Activated CD8-positive, alpha-beta memory T cell treated with anti-CD3 and anti-CD28 coated beads, Interleukin-2, amount 10 ng/mL, durations not matched to agents 7 days and 5 days (primary cell): ENCODE measurements at places on chromosomes 7 and 10.

- no peak for DNase-seq
- no peaks in the 10 kb centered on the region for H3K36me3 ChIP-seq
- H3K27me3 ChIP-seq, result peaks cover 4% of the 10 kb centered on the region
Measured at GRCh38 chr10:662223-662605, 27.3 kb downstream of the DIP2C start.

GRCh38 chr7:132424821-132425724, 151.2 kb downstream of the PLXNA4 start:
- H3K27me3 ChIP-seq, result peaks cover 22% of the 10 kb centered on the region
- H3K36me3 ChIP-seq, result peaks cover 8% of the 10 kb centered on the region
- H3K4me3 ChIP-seq, result no peak overlapping the region
- H3K4me1 ChIP-seq, result peaks cover 19% of the 10 kb centered on the region
- no peak overlapping the region for H3K27ac ChIP-seq
- no peak for DNase-seq

GRCh38 chr10:23529625-23530024, 90.8 kb downstream of the OTUD1 start:
- peaks cover 3% of the 10 kb centered on the region for H3K27me3 ChIP-seq
- no peaks in the 10 kb centered on the region for H3K36me3 ChIP-seq
- no peak overlapping the region for H3K4me3 ChIP-seq

DNA sequence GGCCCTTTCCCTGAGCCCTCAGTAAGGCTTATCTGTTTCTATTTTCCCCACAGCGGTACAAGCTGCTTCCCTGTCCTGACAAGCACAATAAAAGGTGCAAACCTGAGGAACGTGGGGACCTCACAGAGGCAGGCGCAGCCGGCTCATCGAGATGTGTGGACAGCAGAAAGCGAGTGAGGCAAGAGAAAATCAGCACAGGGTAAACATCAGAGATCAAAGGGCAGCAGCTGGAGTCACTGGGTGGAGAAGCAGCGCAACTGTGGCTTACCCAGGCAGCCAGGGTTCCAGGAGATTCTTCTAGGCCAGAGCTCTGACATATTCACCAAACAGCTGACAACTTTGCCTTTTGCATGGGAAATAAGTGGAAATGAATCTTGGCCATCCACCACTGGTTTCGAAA, 212.6 kb downstream of the WDR11 start:
- no peak for DNase-seq
- no peak overlapping the region for H3K4me3 ChIP-seq
- peaks cover 2% of the 10 kb centered on the region for H3K4me1 ChIP-seq
- no peaks in the 10 kb centered on the region for H3K27me3 ChIP-seq

DNA sequence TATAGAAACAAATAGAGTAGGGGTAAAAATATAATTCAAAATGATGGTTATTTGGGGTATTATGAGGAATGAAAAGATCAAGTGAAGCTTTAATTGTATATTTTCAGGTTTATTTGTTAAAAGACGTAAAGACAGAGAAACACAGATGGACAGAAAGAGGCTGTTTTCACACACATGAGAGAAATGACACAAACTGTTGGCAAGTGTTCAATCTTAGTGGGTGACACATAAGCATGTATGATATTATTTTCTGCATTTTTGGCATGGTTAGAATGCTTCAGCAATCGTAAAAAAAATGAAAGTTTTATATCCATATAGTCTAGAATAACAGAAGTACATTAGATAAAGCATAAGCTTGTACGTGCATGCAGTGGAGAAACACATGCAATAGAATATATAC, 464.4 kb upstream of the AKR1E2 start:
- DNase-seq, result no peak
- H3K4me3 ChIP-seq, result no peak overlapping the region
- H3K36me3 ChIP-seq, result no peaks in the 10 kb centered on the region
- no peak overlapping the region for H3K27ac ChIP-seq
- no peaks in the 10 kb centered on the region for H3K4me1 ChIP-seq
- no peaks in the 10 kb centered on the region for H3K27me3 ChIP-seq

DNA sequence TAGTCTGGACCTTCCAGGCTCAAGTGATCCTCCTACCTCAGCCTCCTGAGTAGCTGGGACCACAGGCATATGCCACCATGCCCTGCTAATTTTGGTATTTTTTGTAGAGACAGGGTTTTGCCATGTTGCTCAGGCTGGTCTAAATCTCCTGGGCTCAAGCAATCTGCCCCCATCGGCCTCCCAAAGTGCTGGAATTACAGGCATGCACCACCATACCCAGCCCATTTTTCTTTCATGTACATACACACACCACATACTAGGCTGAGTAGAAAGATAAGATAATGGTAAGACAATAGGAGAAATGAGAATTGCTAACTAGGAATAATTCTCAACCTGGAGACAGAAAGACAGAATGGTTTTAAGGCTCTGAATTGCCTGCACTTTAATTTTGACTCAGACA, 83.8 kb downstream of the CPEB3 start:
- no peaks in the 10 kb centered on the region for H3K27me3 ChIP-seq
- H3K36me3 ChIP-seq, result peaks cover 4% of the 10 kb centered on the region
- no peak overlapping the region for H3K27ac ChIP-seq
- no peak for DNase-seq
- H3K4me1 ChIP-seq, result peaks cover 15% of the 10 kb centered on the region

DNA sequence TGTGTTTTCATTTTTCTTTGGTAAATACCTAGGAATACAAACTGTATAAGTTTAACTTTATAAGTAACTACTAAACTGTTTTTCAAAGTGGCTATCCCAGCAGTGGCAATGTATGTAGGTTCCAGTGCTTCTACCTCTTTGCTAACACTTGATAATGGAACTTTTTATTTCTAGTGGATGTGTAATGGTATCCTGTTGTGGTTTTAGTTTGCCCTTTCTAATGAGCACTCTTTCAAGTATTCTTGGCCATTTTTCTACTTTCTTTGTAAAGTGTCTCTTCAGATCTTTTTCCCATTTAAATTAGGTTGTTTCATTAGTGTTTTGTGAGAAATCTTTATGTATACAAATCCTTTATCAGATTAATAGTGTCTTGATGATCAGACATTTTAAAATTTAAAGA, 4.6 kb downstream of the KIF20B start:
- H3K4me3 ChIP-seq, result no peak overlapping the region
- H3K4me1 ChIP-seq, result peaks cover 46% of the 10 kb centered on the region
- H3K27me3 ChIP-seq, result no peaks in the 10 kb centered on the region
- no peak for DNase-seq

GRCh38 chr7:159112136-159113011, 32.3 kb downstream of the VIPR2 start:
- H3K27ac ChIP-seq, result no peak overlapping the region
- no peak for DNase-seq
- peaks cover 23% of the 10 kb centered on the region for H3K27me3 ChIP-seq
- H3K36me3 ChIP-seq, result no peaks in the 10 kb centered on the region
- no peak overlapping the region for H3K4me3 ChIP-seq

DNA sequence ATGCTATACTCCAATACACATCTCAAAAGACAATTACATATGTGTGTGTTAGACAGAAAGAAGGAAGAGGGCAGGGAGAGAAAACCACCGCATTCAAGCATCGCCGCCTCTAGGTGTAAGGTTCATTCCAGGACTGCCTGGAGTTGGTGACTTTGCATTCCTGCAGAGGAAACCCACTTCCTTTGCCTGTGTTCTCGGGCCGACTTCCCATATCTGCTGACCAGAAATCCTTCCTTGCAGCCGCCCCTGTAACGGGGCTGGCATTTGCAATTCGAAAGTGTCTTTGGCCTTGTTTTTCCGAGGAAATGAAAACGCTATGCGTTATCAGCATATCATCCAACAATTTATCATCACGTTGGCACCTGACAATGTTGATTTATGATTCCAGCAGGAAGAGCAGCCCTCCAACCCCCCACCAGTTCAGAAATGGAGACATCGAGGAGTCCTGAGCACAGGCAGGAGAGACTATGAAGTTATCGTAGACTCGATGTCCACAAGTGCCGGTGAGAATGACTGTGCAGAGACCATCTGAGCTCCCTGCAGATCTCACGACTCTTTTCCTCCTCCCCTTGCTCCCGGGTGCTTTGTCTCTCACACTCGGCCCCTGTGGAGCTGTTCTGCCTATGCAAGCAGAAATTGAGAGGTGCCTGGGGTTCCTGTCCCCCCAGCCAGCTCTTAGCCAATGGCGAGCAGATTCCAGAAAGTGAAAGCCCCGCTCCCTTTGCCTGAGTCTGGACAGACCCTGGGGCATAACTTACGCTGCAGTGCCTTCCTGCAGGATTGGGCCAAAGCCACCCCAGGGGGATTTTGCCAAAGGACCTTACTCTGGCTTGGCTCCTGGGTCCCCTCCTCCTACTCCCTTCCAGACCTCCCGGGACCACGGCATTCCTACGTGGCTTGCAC, 68.9 kb upstream of the FOXK1 start:
- H3K4me3 ChIP-seq, result peak overlapping the region; percentile 34
- no peak for DNase-seq
- H3K4me1 ChIP-seq, result peaks cover 8% of the 10 kb centered on the region
- no peak overlapping the region for H3K27ac ChIP-seq
- no peaks in the 10 kb centered on the region for H3K36me3 ChIP-seq

DNA sequence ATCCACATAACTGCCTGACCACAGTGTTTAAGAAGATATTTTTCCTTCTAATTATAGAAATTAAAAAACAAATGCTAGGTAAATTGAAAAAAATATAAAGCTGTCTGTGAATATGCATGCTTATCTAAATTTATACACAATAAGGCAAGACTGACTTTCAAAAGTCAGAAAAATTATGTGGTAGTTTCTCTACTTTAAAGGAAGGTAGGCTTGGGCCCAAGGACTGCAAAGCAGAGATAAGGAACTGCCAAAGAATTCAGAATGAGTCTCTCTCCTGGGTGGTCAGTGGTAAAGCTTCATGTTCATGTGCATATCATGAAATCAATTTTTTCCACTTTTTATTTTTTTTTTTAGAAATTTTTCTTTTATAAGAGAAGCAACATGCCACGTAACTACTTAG, 998.6 kb downstream of the REEP3 start:
- no peak overlapping the region for H3K4me3 ChIP-seq
- H3K36me3 ChIP-seq, result no peaks in the 10 kb centered on the region
- DNase-seq, result no peak
- H3K27ac ChIP-seq, result no peak overlapping the region

DNA sequence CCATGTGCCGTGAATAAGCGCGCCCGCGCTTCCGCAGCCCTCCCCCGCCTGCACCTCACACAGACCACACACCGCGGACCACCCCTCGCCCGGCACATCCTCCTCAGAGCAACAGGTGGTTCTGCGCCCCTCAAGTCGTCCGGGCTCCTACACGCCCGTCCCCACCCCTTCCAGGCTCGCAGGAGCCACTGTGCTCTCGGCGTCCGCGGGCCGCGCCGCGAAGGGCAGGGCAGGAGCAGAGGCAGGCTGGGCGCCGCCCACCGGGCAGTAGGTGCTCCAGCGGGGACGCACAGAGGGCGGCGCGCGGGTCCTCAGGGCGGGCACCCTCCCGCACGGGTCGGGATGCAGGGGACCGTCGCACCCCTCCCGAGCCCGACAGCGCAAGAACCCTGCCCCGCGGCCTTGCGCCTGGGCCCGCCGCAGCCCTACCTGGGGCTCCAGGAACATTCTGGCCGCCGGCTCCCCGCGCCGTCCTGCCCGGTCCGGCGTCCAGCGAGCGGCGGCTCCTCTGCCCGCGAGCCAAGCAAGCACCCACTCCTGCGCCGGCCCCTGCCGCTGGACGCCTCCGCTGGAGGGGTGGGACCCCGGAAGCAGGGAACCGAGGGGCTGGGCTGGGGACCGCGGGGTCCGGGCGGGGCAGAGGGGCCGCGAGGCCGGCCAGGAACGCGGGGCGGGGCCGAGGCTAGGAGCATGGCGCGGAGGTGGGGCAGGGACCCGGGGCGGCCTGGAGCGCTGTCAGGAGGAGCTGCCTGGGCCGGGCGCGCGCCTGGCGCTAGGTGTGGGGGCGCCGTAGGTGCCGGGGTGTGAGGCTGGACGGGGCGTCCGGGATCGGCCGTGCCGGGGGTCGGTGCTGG, 37.4 kb downstream of the RASGEF1A start:
- peak; percentile 76 for DNase-seq
- peaks cover 11% of the 10 kb centered on the region for H3K27me3 ChIP-seq
- H3K4me3 ChIP-seq, result peak overlapping the region; percentile 72
- H3K4me1 ChIP-seq, result peaks cover 59% of the 10 kb centered on the region

DNA sequence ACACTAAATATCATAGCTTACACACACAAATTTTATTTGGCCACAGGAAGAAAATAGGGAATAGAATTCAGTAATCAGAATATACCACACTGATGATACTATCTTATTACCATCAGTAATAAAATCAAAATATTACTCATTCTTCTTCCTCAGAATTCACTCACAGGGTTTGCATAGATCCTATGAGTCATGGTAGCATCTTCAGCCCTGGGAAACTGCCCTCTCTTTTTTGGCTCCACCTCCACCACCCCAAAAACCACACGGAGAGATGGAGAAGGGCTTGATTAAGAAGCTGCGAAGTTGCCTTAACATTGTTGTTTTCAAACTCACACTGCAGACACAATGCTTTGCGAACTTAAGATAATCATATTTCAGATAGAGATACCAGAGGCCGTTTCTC, 154.1 kb upstream of the AHR start:
- H3K4me1 ChIP-seq, result peaks cover 41% of the 10 kb centered on the region
- H3K27me3 ChIP-seq, result peaks cover 2% of the 10 kb centered on the region
- DNase-seq, result peak; percentile 84
- peak overlapping the region; percentile 29 for H3K4me3 ChIP-seq
- H3K36me3 ChIP-seq, result peaks cover 2% of the 10 kb centered on the region

DNA sequence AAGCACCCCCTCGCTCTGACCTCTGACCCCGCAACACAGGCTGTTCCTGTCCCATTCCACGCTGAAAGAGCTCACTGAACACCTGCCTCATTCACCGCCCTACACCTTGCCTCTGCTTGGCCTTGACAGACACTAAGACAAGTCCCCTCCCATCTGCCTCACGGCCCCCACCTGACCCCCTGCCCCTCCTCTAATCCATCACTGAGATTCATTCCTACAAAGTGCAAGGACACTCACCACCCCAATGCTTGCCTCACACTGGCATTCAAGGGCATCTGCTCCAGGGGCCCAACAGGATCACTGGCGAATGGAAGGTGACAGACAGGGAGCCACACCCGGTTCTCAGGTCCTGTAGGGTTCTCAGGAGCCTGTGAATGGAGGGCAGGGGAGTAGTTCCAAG, 68.1 kb upstream of the NANOS1 start:
- H3K27me3 ChIP-seq, result peaks cover 16% of the 10 kb centered on the region
- no peak overlapping the region for H3K4me3 ChIP-seq
- no peaks in the 10 kb centered on the region for H3K36me3 ChIP-seq
- H3K4me1 ChIP-seq, result peaks cover 4% of the 10 kb centered on the region
- no peak for DNase-seq
